ENCODE measurements at places on chromosomes 16 and 17.
A peak's percentile ranks its signal among the peaks of the same experiment; 100 is the strongest.

DNA sequence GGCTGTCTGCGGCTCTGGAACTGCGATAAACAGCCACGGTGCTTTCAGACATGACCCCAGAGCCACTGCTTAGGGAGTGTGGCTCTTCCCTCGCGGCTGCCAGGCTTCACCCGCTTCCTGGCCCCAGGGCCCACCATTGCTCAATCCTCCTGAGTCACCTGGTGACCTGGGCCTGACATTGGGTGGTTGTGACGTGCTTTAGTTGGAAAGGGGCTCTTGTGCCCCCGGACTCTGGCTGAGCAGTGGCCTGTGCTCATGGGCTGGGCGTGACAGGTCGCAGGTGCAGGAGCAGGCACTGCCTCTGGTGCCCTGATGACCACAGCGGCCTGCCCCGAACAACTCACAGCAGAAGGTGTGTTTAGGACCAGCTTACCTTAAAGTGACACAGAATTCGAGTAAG is 8.6 kb upstream of the NUDT16L1 start:
- no peak for DNase-seq

- no peak for DNase-seq
These were observed 94.2 kb downstream of the HELZ start for GRCh38 chr17:67150826-67151225.

- DNase-seq = no peak
These were observed 5.1 kb upstream of the CALCOCO2 start for GRCh38 chr17:48825446-48826381.

- no peak for DNase-seq
These were observed 8.2 kb upstream of the BRD7 start for GRCh38 chr16:50377001-50377400.

DNA sequence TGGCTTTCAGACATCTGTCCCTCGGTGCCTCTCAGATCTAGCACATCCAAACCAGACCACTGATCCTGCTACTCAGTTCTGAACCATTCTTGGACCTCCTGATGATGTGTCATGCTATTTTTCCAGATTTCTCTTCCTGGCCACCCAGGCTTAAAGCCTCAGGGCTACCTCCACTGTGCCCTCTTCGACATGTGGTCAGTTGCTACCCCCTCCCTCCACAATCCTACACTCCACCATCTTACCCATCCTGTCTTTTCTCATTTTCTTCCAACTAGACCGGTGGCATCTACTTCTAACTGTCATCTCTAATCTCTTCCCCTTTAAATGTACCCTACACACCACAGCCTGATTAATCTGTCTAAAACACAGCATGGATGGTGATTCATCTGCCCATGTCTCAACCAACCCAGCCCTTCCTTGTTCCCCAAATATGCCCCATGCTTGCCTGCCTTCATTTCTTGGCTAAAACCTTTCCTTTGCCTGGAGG is 478.6 kb downstream of the SLC39A11 start:
- DNase-seq = no peak

DNA sequence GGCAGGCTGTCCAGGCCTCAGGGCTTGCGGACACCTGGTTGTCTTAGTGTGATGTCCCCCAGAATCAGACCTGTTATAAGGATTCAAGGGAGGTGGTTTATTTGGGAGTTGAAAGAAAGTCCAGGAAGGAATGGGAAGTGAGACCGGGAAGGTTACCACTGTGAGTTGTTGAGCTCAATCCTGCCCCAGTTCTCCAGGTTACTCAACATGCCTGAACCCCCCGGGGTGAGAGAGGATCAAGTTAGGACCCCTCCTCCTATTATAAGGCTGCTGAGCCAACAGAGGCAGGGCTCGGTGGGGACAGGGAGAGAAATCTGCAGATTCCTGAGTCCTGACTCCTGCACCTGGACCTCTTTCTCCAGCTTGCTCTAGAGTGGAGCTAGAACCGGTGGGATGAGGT is 86.4 kb downstream of the MRM1 start:
- DNase-seq = no peak

DNA sequence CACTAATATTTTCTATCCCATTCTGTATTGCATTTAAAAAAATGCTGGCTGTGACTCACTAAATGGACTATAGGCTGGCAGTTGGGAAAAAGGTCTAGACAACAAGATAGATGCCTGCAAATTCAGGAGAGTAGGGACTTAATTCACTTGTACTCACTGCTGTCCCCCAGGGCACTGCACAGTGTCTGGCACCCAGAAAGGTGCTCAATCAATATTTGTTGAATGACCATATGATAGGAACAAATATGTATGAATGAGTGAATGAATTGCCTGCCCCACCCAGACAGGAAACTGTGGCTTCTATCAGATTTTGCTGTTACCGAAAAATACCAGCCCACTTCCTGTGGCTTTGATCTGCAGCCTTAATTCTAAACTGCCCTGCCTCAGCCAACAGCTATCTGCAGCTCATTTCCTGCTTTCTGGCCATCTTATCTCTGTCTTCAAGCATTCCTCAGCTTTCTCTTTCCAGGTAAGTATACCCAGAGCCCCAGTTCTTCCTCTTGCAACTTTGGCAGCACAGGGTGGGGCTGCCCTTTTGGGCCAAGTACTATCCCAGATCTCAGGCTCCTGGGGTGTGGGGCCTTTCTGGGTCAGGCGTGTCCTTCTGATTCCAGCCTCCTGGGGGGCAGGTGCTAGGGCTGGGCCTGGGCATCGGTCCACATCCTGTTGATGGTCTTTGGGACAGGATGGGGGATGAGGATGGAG is 15.3 kb upstream of the TNS4 start:
- no peak for DNase-seq

DNA sequence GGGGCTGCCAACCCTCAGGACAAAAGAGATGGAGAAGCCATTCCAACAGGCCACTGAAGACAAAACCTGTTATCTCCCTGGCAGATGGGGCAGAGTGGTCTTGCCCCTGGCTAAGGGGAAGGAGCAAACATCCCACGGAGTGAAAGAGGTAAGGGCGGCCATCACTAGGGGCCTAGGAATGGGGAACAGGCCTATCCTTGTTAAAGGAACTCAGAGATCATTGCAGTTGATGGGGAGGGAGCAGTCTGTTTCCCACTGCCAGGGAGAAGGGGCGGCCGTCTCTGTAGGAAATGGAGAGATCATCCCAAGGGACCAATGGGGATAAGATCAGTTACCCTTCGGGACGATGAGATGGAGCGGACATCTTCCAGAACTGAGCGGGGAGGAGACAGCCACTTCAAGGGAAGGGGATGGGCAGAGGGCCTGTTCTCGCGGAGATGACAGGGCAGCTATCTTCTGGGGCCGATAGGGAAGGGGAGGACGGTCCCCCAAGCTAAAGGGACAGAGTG is 581 bp upstream of the TMEM208 start:
- DNase-seq = peak; percentile 26

- DNase-seq = no peak
These were observed 22.1 kb downstream of the RABEP2 start for GRCh38 chr16:28902909-28903308.

DNA sequence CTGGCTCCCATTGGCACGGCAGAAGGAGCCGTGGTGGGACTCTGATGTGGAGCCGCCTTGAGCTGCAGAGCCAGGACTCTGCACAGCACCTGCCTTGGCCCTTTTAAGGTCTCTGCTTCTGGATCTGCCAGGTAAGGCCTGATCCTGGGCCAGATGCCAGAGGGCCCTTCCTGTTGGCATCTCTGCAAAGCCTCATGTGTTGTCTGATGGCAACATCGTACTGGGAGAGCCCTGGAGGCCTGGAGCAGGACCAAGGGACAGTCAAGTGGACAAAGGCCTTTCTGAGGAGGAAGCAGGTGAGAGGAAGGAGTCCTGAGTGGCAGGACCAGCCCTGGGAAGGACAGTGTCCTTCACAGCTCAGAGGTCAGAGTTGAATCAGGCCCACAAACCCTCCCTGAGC is 26.1 kb downstream of the SOCS1 start:
- DNase-seq = no peak

DNA sequence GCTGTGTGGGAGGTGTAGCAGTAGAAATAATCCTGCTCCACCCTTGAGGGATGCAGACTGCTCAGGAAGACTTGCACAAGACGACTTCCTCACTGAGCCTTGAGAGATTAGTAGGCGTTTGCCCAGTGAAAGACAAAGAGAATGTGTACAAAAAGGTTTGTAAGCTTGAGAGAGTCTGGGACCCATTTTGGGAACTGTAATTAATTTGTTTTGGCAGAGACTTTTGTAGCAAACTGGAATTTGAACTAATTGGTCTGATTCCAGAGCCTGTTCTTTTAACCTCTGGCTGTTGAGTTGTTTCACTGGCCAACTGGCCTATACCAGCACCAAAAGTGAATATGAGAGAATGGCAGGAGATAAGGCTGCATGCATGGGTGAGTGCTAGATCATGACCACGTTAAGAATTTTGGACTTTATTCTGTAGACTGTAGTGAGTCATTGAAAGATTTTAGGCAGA is 75.5 kb downstream of the AATF start:
- DNase-seq = no peak
